ENCODE measurements at places on chromosomes 16 and 17.

- DNase-seq = no peak
Measured at GRCh38 chr17:77349976-77350830, 209.4 kb downstream of the SEC14L1 start.

DNA sequence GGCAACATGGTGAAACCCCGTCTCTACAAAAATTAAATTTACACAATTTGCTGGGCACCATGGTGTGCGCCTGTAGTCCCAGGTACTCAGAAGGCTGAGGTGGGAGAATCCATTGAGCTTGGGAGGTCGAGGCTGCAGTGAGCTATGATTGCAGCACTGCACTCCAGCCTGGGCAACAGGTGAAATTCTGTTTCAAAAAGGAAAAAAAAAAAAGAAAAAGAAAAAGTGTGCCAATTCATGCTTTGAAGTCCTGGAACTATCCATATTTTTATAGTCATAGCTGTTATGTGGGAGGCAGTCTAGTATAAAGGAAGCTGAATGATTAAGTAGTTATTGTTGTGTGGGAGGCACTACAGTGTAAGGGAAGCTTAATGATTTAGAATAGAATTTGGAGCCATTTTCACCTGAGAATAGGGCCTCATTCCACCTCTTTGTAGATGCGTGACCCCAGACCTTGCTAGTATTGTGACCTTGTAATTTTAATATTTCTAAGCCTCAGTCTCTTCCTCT lies 31.6 kb downstream of the IQCK start:
- no peak for DNase-seq

DNA sequence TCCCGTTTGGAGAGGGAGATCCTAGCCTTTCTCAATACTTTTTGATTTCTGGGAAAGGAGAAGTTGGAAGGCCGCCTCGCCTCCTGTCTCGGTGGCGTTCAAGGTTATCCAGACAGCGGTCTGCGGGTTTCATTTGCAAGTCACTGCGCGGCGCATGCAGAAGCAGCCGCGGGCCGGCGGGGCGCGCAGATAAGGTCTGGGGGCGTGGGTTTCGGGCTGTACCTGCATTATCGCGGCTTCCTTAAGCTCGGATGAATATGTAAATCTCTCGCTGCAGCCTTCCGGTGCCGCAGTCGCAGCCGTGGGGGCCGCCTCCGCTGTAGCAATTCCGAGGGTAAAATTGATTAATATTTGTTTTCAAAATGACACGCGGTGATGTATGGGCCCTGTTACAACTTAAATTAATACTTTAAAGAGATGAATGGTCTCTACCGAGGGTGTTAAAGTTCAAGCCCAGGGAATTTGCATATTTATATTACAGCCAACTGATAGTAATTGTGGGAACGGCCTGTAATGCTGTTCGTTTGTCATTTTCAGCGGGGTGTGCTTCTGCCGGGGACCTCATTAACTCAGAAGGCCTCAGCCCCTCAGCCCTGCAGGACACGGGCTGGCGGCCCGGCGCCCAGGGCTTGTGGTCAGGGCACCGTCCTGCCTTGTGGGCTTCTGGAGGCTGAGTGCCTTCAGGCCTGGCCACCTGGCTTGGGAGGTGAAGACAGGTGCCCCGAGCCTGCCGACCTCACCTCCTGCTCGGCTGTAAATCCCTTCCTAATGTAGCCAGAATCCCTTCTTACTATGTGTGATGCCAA lies 99.4 kb downstream of the CYLD start:
- DNase-seq = no peak

- no peak for DNase-seq
Measured at GRCh38 chr17:79216391-79216790, 141.8 kb downstream of the ENGASE start.

- DNase-seq = no peak
Measured at GRCh38 chr16:54355251-54355650, 68.7 kb upstream of the IRX3 start.

GRCh38 chr17:35069311-35069710 lies 5.8 kb upstream of the RFFL start:
- DNase-seq = no peak

GRCh38 chr16:86502856-86503748 lies 7.2 kb upstream of the FOXF1 start:
- no peak for DNase-seq

Data from NCI-H2107 (cell line).